ENCODE measurements at places on chromosomes 2 and 18. TPM values are rescaled to one million over a fixed set of nuclear protein-coding genes. Genes with fewer than 3 reads are reported as not detected.

PLGLB1 gene
- 0.28 TPM for total RNA-seq

ANKRD30B gene
- total RNA-seq: not detected

SH2D6 gene
- total RNA-seq: 0.36 TPM

PAX3 gene
- not detected for total RNA-seq

GALNT5 gene
- 73.6 TPM for total RNA-seq

STPG4 gene
- 0.28 TPM for total RNA-seq

FAM110C gene
- total RNA-seq: not detected

- no peaks in the 10 kb centered on the region for H3K4me1 ChIP-seq
- H3K4me3 ChIP-seq: no peak overlapping the region
- DNase-seq: no peak
- no peak overlapping the region for H3K27ac ChIP-seq
- H3K36me3 ChIP-seq: no peaks in the 10 kb centered on the region
- no peaks in the 10 kb centered on the region for H3K27me3 ChIP-seq
These were observed 91.5 kb downstream of the DYM start for GRCh38 chr18:49368876-49369440.

GRCh38 chr2:225122583-225123486 lies 80.6 kb upstream of the DOCK10 start:
- H3K36me3 ChIP-seq: no peaks in the 10 kb centered on the region
- DNase-seq: peak; percentile 47
- H3K27ac ChIP-seq: no peak overlapping the region
- no peaks in the 10 kb centered on the region for H3K27me3 ChIP-seq
- no peak overlapping the region for H3K4me3 ChIP-seq
- no peaks in the 10 kb centered on the region for H3K4me1 ChIP-seq

- peaks cover 6% of the 10 kb centered on the region for H3K4me1 ChIP-seq
- H3K36me3 ChIP-seq: no peaks in the 10 kb centered on the region
- peak; percentile 32 for DNase-seq
- H3K27me3 ChIP-seq: no peaks in the 10 kb centered on the region
These were observed 215.1 kb upstream of the TRIB2 start for GRCh38 chr2:12501469-12502158.

- H3K27ac ChIP-seq: peak overlapping the region; percentile 59
- DNase-seq: no peak
- H3K4me3 ChIP-seq: no peak overlapping the region
- H3K4me1 ChIP-seq: peaks cover 8% of the 10 kb centered on the region
- H3K36me3 ChIP-seq: no peaks in the 10 kb centered on the region
These were observed 5.1 kb downstream of the SLC39A10 start for GRCh38 chr2:195662138-195662537.

- H3K4me3 ChIP-seq: no peak overlapping the region
- no peak overlapping the region for H3K27ac ChIP-seq
- H3K36me3 ChIP-seq: no peaks in the 10 kb centered on the region
- peaks cover 3% of the 10 kb centered on the region for H3K4me1 ChIP-seq
- no peaks in the 10 kb centered on the region for H3K27me3 ChIP-seq
- DNase-seq: no peak
These were observed 125.1 kb downstream of the TMEM200C start for GRCh38 chr18:5770176-5770575.

DNA sequence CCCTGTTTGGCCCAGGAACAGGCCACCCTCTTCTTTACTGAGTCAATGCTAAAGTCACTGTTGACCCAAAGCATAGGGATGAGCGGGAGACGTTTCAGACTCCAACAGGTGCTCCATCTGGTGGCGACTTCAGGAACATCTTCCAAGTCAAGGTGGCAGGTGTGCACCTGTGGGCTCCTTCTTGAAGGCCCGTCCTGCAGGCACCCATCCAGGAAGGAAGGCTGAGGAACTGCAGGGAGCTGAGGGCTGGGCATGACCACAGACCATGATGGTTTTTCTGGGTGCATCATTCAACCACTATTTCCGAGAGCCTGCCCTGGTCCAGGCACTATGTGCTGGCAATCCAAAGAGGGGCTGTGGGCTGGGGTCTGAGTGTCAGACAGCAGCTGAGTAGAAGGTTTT lies 142.8 kb downstream of the NDUFA10 start:
- H3K27me3 ChIP-seq: no peaks in the 10 kb centered on the region
- no peak for DNase-seq
- no peak overlapping the region for H3K27ac ChIP-seq

GRCh38 chr2:238239543-238239862 lies 335 bp downstream of the HES6 start:
- H3K27ac ChIP-seq: no peak overlapping the region
- DNase-seq: no peak
- H3K36me3 ChIP-seq: no peaks in the 10 kb centered on the region
- peaks cover 2% of the 10 kb centered on the region for H3K4me1 ChIP-seq
- peak overlapping the region; percentile 60 for H3K4me3 ChIP-seq

GRCh38 chr2:216084547-216084946 lies 2.8 kb downstream of the TMEM169 start:
- no peaks in the 10 kb centered on the region for H3K27me3 ChIP-seq
- H3K4me1 ChIP-seq: 0 out of 2 replicates have a peak, but pooled peaks cover 2% of the 10 kb centered on the region
- H3K27ac ChIP-seq: no peak overlapping the region

DNA sequence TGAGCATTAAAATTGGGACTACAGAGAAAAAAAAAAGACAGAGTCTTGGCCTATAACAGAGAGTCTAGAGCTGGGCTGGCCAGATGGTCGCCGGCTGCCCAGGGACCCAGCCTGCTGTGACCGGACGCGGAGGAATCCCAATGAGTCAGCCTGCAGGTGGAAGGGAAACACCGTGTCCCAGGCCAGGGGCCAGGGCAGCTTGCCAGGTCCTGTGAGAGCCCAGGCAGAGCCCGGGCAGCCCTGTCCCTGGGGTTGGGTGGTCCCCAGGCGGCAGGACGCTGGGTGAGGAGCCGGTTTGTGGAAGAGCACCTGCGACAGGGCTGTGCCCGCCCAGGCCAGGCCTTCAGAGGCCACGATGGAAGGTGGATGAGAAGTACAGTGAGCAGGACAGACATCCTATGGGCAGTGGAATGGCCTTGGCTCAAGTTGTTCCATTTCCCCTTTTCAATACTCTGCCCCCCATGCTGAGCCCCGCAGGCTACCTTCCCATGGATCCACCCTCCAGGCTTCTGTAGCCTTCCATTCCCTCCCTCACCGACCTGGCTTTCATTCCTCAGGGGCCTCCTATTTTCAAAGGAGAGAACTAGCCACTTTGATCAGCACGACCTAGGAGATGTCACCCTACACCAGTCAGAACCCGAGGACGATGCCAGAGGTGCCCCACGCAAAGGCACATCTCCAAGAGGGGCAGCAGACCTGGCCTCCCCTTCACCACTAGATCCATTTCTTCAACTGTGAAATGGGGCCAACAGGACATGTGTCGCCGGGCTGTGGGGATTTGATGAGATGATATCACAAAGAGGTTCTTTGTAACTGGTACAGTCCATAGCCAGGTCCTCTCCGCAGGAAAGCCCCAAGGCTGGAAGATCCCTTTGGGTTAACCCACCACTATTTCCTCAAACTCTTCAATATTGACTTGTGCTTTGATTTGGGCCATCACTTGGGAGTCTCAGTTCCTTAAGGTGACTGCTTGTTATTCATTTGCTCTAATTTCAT lies 87.5 kb downstream of the POLR1A start:
- no peaks in the 10 kb centered on the region for H3K36me3 ChIP-seq
- H3K4me1 ChIP-seq: peaks cover 7% of the 10 kb centered on the region
- H3K27ac ChIP-seq: no peak overlapping the region
- H3K4me3 ChIP-seq: no peak overlapping the region

DNA sequence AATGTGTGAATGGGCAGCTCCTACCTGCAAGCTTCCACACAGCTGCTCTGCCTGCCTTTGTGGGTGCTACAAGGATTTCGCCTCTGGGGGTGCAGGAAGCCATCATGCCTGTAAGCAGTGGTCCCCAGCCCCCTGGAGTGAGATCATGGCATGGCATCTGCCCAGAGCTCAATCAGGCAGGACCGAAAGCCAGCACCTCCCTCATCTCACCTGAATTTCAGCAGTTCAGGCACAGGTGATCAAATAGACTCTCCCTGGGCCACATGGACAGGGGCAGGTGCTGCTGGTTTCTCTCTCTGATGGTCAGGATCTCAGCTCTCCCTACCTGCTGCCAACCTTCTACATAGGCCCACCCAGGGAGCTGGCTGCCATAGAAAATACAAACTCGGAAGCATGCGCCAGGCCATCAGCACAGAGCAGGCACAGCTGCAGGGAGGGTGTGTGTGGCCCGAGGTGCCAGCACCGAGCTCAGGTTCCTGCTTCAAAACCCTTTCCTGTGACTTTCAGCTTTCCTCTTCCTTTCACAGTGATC lies 133.2 kb upstream of the ID2 start:
- no peaks in the 10 kb centered on the region for H3K36me3 ChIP-seq
- DNase-seq: no peak

- H3K4me3 ChIP-seq: no peak overlapping the region
- H3K36me3 ChIP-seq: no peaks in the 10 kb centered on the region
- H3K4me1 ChIP-seq: peaks cover 3% of the 10 kb centered on the region
- H3K27ac ChIP-seq: peak overlapping the region; percentile 13
- no peaks in the 10 kb centered on the region for H3K27me3 ChIP-seq
These were observed 194.9 kb upstream of the TNP1 start for GRCh38 chr2:217054791-217055190.

DNA sequence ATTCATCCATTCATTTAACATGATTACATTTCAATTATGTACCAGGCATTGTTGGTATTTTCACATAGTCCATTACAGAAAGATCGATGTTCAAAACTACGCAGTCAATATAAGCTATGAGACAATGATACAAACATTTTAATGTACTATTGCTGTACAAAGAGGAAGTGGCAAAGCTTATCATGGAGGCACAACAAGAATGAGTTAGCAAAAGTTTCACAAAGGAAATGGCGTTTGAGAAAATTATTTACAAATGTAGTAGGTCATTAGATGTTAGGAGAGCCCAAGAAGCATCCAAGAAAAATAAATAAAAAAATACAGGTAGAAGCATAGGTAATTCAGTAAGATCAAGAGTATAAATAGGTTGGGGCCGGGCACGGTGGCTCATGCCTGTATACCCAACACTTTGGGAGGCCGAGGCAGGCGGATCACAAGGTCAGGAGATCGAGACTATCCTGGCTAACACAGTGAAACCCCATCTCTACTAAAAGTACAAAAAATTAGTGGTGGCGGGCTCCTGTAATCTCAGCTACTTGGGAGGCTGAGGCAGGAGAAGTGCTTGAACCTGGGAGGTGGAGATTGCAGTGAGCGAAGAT lies 1730.8 kb upstream of the CELF4 start:
- H3K4me3 ChIP-seq: no peak overlapping the region
- no peaks in the 10 kb centered on the region for H3K36me3 ChIP-seq
- H3K27me3 ChIP-seq: no peaks in the 10 kb centered on the region
- no peak for DNase-seq

- no peaks in the 10 kb centered on the region for H3K27me3 ChIP-seq
- no peaks in the 10 kb centered on the region for H3K36me3 ChIP-seq
- peak overlapping the region; percentile 98 for H3K27ac ChIP-seq
- H3K4me1 ChIP-seq: peaks cover 10% of the 10 kb centered on the region
- DNase-seq: peak; percentile 99
- H3K4me3 ChIP-seq: no peak overlapping the region
These were observed 134.8 kb upstream of the CREB1 start for GRCh38 chr2:207394812-207395534.

DNA sequence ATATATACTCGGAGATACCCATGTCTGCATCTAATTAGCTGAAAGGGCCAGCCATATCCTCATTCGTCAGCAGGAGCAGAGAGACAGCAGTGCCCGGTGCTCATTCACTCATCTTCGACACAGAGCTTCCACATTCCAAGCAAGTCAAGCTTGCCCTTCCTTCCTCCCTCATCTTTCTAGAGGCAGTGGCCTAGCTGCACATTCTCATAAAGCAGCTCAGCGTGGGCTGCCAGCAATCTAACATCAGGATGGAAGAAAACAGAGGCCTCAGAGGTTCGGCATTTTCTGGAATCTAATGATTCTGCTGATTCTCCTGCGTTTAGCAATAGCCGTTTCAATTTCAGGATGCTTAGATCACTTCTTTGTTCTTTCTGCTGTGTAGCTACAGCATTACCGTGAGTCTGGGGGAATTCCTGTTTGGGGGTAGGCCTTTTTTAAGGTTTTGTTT lies 68.8 kb downstream of the CLHC1 start:
- H3K27me3 ChIP-seq: no peaks in the 10 kb centered on the region
- H3K27ac ChIP-seq: peak overlapping the region; percentile 26
- DNase-seq: peak; percentile 71
- H3K4me3 ChIP-seq: no peak overlapping the region

- H3K36me3 ChIP-seq: peaks cover 15% of the 10 kb centered on the region
- peaks cover 10% of the 10 kb centered on the region for H3K4me1 ChIP-seq
- DNase-seq: no peak
- peak overlapping the region; percentile 64 for H3K27ac ChIP-seq
- H3K27me3 ChIP-seq: no peaks in the 10 kb centered on the region
These were observed 268.5 kb upstream of the CCDC68 start for GRCh38 chr18:55227771-55228170.

DNA sequence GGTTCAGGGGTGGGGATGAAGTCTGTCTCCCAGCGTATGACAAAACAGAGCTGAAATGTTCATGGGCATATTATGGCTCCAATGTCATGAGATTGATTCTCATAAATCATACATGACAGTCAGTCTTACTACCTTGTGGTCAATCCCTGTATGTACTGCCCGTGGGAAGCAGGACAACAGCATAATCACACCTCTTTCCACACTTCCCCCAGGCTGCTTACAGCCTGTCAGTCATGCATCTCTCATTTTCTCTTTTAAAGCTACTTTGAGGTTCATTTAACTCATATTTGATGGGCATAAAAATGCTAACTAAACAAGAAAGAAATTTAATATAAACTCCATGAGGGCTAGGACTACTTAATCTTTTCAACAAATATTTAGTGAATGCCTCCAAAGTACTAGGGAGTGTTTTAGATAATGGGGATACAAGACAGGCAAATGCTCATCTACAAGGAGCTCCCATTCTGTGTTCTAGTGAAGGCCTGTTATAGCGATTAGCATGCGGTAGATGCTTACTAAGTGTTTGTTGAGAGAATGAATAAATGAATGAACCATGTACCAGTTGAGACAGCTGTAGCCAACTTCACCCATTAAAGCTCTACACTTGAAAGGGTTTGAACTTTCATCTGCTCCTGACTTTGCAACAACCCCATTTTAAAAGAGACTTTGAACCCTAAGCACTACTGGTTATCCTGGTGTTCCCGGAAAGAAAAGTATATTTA lies 89.1 kb downstream of the ALPK2 start:
- H3K27me3 ChIP-seq: no peaks in the 10 kb centered on the region
- peaks cover 12% of the 10 kb centered on the region for H3K4me1 ChIP-seq
- H3K27ac ChIP-seq: no peak overlapping the region
- DNase-seq: no peak
- H3K36me3 ChIP-seq: peaks cover 36% of the 10 kb centered on the region
- no peak overlapping the region for H3K4me3 ChIP-seq

DNA sequence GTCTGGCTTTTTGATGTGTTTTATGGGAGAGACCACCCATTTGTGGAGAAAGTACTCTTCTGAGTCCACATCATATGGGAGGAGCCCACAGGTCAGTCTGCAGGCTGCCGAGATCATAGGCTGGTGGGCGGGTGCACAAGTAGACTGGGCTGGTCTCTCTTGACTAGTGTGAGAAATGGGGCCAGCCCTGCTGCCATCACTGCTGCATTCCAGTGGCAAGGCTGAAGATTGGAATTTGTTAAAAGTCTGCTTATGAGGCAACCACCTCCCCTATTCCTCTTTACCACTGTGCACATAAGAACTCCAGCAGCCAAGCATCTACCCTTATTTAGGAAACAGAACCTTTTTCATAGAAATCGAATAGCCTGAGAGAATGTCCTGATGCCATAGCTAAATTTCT lies 200.7 kb downstream of the DIS3L2 start:
- H3K27me3 ChIP-seq: no peaks in the 10 kb centered on the region
- H3K27ac ChIP-seq: no peak overlapping the region
- 0 out of 2 replicates have a peak, but pooled peaks cover 2% of the 10 kb centered on the region for H3K4me1 ChIP-seq
- DNase-seq: peak; percentile 39
- peaks cover 4% of the 10 kb centered on the region for H3K36me3 ChIP-seq
- H3K4me3 ChIP-seq: no peak overlapping the region
